ENCODE measurements at places on chromosomes 5 and 9. TPM values are rescaled to one million over a fixed set of nuclear protein-coding genes. Genes with fewer than 3 reads are reported as not detected.

FPGS gene
- 35.1 TPM for polyA plus RNA-seq

CD72 gene
- polyA plus RNA-seq: 1.8 TPM

RANBP17 gene
- 1.2 TPM for polyA plus RNA-seq

ADAMTSL1 gene
- polyA plus RNA-seq: 1.5 TPM

PRR16 gene
- 1.7 TPM for polyA plus RNA-seq
